ENCODE measurements at places on chromosomes 13 and 19.

DNA sequence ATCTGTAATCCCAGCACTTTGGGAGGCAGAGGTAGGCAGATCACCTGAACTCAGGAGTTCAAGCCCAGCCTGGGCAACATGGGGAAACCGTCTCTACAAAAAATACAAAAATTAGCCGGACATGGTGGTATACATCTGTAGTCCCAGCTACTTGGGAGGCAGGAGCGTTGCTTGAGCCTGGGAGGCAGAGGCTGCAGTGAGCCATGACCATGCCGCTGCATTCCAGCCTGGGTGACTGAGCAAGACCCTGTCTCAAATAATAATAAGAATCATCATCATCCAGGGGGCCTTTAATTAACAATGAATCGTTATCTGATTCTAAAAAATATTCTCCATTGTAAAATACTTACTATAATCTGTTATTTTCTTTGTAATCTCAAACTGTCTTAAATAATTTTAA lies 283.4 kb downstream of the DACH1 start:
- no peak for DNase-seq

- DNase-seq, result no peak
Measured at GRCh38 chr13:108155185-108156106, 59.9 kb downstream of the LIG4 start.

DNA sequence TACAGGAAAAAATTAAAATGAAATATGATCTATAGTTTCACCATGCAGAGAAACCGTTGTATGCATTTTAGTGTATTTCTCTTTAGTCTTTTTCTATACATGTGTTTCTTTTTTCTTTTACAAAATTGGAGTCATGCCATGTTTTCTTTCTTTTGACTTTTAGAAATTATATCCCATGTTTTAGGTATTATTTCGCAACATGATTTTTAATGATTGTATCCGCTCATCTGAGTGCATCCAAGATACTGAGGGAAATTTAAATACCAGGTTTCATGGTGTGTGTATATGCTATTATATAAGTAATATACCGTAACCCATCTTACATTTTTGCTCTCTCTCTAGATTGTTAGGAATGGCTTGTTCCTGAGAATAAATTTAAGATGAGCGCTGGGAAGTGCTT lies 82.3 kb downstream of the GPR12 start:
- DNase-seq, result no peak

GRCh38 chr13:83215627-83216026 lies 666.6 kb downstream of the SLITRK1 start:
- no peak for DNase-seq

DNA sequence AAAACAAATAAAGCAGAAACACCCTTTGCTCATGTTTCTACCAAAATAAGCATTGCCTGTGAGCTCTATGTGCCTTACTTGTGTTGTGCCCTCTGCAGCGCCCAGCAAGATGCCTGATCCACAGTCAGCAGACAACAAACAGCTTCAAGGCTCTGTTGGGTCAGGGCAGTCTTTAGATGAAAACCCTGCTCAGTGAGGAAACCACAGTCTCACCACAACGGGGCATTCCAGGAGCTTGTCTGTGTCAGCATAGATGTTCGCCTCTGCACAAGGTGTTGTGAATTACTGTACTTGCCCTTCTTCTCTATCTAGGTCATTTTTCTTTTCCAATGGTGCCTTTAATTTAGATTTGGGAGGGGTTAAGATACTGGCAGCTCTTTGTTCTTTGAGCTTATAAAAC lies 251.9 kb downstream of the COL4A1 start:
- no peak for DNase-seq

GRCh38 chr13:24202215-24202614 lies 41.7 kb downstream of the SPATA13 start:
- DNase-seq, result no peak

DNA sequence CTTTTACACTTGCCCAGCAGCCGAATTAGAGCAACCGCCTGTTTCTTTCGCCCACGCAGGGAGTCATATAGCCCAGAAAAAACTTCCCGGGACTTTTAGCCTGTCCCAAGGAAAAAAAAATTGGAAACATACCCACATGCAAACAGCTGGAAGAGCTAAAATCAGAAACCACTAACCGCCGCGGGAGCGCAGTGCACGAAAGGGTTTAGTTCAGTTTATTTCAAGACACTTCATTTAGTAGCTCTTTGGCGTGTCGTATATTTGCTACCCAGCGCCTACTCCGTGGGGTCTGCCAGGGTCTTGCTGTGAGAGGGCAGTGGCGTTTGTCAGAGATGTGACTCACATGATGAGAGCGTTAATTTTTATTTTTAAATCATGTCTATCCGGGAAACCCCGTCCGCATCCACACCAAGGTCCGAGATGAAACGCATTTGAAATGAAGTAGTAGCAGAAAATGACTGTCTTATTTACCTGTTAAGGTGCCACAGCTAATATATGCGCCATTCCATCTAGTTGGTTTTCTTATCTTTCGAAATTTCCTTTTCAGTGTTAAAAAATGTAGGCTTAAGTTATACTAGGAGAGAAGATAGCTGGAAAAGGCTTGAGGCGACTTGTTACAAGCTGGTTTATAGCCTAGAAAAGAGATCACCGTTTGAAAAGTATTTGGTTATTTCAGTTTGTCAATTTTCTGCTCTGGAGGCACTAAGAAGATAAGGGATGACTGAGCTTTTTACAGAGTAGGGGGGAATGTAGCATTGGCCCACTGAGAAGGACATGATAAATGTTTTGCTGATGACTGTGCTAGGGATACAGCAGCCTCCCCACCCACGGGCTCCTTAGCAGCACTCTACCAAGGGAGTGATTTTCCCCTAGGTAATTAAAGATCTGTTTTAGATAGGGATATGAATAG lies 1.7 kb downstream of the KLF5 start:
- no peak for DNase-seq

- DNase-seq, result no peak
Measured at GRCh38 chr19:47414469-47414868, 4.9 kb downstream of the MEIS3 start.

GRCh38 chr13:29104461-29104860 lies 284.3 kb downstream of the MTUS2 start:
- DNase-seq, result no peak

- no peak for DNase-seq
Measured at GRCh38 chr13:50474088-50474662, 369.3 kb downstream of the DLEU7 start.

DNA sequence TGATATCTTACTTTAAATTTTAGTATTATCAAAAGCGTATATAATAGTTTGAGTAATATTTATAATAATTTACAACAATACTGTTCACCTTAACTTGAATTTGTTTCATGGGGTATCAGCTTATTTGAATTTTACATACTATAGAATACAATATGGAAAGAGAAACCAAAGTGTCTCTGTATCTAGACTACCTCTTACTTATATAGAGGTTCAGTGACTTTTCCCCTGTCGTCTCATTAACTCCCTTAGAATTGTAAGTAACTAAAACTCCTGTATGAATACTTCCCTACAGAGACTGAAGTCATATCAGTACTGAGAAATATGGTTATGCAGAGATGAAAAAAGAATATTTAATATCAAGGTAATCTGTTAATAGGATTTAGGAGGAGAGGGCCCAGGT lies 26.8 kb downstream of the COG6 start:
- DNase-seq, result no peak

- DNase-seq, result no peak
Measured at GRCh38 chr13:105342281-105342820, 1193.1 kb downstream of the EFNB2 start.

- peak; percentile 61 for DNase-seq
Measured at GRCh38 chr13:42574435-42575311, 721 bp downstream of the TNFSF11 start.

DNA sequence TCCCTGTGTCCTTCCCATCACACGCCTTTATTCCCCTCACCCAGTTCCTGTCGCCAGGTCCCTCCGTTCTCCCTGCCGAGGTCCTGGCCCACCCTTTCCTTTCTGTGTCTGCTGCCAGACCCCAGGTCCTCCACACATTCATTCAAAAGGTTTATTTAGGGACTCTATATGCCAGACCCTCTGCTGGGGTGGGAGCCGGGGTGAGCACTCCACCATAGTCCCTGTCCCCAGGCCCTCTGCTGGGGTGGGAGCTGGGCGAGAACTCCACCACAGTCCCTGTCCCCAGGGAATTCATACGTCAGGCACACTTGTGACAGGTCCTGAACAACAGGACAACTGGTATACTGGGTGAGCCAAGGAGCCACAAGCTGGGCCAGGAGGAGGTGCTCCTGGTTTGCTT lies 34.4 kb upstream of the TUBGCP3 start:
- DNase-seq, result no peak

DNA sequence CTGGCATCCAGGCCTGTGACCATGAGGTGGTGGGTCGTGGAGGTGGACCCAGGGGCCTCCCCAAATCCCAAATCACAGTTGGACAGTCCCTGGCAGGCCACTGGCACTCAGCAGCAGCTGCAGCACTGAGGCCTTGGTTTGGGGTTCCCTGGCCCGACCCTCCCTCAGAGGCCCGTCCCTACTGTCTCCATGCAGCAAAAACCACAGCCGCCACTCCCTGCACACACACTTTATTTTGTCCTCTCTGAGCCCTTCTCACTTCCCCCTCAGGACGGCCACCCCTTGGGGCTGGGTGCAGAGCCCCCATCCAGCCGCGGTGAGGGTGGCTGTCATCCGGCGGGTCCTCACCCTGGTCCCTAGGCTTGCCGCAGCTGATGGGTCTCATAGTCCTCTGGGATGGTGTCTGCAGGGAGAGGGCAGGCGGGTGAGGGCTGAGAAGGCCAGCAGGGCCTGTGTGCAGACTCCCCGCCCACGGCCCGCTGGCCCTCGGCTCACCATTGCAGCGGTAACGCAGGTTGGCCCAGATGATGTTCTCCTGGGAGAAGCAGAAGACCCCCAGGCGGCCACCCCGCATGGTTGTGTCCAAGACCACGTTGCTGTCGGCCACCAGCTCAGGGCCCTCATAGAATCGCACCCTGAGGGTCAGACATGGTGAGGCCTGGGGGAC lies 8.4 kb downstream of the COMP start:
- no peak for DNase-seq

GRCh38 chr19:29381353-29382203 lies 144.2 kb upstream of the VSTM2B start:
- no peak for DNase-seq

DNA sequence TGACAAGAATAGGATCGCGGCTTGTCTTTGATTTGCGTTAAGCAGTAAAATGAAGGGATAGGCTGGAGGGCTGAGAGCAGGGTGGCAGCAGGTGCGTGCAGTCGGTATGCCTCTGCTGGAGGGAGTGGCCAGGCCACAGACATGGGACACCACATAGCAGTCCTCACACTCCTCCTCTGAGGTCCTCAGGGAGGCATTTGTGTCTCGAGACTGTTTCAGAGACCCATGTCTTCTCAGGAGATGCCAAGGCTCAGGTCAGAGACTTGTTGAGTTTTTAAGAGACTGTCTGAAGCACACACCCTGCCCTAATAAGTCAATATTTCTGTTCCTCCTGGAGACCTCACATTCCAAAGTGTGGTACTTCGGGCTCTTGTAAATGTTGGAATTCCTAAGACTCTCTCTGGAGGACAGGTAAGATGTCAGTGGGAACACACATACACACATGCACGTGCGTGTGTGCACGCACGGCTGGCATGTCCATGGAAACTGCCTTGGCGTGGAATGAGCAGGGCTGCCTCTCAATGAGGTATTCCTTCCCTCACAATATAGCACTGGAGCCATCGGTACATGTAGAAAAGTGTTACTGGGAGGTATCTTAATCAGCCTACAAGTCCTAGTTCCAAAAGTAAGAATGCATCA lies 46.4 kb downstream of the COL4A2 start:
- DNase-seq, result no peak

DNA sequence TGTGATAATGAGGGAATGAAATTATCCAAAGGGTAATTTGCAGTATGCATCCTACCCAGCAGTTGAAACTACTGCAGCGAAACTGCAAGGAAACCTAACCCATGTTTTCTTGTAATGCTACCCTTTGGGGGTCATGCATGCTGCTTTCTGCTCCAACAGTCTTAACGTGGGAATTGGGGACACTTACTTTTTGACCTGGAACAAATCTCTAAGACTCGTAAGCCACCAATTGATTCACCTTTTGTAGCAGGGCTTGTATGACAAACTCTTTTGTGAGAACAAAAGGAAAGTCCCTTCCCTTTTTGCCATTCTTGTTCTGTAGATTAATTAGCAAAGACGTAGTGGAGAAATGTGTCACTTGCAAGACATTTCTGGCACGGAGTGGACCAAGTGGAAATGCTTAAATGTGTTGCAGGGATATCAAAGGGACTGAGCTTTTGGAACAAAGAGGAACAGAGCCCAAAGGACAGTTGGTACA lies 27.4 kb downstream of the LRCH1 start:
- no peak for DNase-seq

DNA sequence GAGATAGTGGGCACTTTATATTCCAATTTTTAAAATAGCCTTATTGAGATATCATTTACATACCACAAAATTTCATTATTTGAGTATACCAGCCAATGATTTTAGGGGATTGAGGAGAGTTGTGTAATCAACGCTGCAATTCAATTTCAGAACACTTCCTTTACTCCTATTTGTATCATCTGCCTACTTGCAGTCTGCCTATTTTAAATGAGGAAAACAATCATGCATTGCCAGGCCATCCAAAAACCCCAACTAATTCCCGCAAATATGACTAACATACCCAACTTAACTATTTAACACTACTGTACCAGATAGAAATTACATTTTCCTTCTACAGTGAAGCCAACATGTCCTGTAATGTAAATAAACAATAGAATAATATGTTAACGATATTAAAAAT lies 26.7 kb downstream of the CAB39L start:
- DNase-seq, result no peak

- DNase-seq, result no peak
Measured at GRCh38 chr19:4583961-4584669, 24.6 kb upstream of the SEMA6B start.

GRCh38 chr13:61774903-61775302 lies 359.3 kb upstream of the PCDH20 start:
- DNase-seq, result no peak

DNA sequence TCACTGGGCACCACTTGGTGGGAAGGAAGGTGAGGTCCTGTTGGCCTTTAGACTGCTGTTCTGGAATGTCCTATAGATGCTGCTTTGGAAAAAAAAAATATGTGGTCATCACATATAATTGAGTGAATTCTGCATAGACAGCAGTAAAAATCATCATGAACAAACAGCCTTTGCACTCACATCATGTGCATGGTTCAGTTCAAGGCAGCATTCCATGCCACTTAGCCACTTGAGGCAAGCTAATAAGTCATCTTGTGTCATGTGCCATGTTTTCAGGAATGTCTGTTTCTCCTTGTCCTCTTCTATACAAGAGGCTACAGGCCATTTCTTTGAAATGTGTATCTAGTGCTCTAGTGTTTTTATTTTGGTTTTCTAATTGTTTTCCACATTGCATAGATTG lies 43.9 kb upstream of the TSC22D1 start:
- DNase-seq, result no peak

DNA sequence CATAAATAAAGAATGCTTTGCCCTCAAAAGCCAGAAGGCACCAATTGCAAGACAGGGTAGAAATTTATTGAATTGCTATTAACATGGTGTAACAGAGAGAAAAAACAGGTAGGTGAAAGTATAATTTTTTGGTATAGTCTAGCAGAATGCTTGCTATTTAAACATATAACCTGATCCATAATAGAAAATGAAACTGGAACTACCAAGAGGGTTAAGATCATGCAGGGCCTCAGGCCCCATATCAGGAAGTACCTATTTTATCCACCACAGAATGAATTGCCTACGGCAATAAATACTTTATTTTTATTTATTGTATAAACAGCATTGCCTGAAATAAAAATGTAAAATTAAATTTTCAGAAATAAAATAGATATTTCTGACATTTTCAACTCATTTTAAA lies 159.5 kb downstream of the PRR20E start:
- no peak for DNase-seq

- DNase-seq, result peak; percentile 54
Measured at GRCh38 chr19:35404879-35405622, 34.2 kb downstream of the GPR42 start.
